ENCODE measurements at places on chromosomes 2 and 18. TPM values are rescaled to one million over a fixed set of nuclear protein-coding genes. Genes with fewer than 3 reads are reported as not detected.

DNA sequence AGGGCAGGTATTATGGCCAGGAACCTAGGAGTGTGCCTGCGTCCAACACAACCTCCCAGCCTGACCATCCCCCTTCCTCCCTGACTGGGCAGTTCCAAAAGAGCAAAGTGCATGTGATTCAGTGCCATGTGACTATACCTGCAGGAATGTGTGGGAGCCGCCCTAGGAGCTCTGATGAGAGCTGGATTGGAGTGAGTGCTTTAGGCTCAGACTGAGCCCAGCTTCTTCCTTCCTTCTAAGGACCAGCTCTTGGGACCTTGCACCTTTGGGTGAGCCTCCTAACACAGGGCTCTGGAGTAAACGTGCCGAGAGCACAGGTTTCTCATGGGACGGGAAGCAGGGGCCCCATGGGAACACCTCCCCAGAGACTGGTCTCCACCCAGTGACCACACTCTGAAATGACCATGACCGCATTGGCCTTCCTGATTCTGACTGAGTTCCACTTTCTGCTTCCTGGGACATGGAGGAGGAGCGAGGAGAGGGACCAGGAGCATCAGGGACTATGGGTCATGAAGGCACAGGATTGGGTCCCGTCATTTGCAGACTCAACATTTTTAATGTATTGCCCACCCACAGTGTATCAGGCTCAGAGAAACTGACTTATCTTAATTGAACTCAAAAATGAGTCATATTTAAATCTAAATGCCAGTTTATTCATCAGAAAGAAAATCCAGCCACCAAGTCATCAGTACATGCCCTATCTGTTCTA is 87.8 kb upstream of the BCL2L11 start:
- no peak for DNase-seq

DNA sequence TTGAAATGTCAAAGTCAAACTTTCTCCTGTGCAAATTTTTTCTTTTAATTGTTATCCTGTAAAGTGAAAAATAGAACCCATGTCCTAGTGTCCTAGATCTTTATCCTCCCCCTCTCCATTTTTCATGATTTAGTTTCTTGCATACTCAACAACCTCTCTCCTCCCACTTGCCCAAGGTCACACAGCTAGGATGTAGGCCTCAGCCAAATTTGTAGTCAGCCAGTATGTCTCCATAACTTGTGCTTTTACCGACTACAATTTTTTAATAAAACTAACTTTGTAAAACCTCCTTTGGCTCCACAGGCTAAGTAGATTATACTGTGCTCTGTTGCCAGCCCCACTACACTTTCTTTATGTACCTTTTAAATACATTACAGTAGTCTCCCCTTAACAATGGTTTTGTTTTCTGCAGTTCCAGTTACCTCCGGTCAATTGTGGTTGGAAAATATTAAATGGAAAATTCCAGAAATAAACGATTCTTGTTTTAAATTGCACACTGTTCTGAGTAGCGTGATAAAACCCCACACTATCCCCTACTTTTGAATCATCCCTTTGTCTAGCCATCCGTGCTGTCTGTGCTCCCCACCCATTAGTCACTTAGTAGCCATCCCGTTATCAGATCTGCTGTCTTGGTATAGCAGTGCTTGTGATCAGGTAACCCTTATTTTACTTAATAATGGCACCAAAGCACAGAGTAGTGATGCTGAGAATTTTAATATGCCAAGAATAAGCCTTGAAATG is 22.8 kb downstream of the GULP1 start:
- DNase-seq: no peak

- no peak for DNase-seq
Measured at GRCh38 chr2:66550826-66551225, 115.9 kb downstream of the MEIS1 start.

DNA sequence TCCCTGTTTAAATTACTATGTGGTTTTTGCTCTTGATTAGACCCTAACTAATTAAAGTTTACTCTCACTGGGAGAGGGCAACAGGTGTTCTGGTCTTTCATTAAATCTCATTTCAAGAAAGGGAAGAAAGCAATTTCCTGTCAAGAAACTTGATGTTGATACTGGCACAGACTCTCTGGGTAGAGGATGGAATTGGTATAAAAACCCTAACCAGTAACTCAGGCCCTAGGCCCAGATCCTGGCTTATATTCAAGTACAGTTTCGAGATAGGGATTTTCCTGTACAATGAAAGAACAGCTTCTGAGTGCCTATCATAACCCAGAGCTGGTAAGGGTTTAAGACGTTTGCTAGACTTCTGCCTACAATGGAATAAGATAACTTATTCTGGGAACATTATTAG is 61.6 kb upstream of the ACYP2 start:
- no peak for DNase-seq

Gene AQP4
- polyA plus RNA-seq: not detected

DNA sequence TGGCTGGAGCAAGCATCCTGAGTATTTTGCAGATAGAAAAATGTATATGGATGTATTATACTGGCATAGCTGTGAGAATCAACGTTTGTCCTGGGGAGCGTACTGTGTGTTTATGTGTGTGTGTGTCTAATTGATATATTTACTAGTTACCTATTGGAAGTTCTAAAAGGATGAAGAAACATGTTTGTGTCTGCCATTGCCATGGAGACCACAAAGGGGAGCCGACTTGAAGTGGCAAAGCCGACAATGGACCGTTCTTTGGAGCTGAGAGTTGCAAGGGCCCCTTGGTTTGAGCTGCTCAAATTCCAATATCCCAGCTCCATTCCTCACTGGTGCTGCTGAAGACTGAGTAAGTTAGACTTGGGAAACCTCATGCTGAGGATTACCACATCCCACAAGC is 14.3 kb upstream of the SLC25A52 start:
- DNase-seq: no peak

DNA sequence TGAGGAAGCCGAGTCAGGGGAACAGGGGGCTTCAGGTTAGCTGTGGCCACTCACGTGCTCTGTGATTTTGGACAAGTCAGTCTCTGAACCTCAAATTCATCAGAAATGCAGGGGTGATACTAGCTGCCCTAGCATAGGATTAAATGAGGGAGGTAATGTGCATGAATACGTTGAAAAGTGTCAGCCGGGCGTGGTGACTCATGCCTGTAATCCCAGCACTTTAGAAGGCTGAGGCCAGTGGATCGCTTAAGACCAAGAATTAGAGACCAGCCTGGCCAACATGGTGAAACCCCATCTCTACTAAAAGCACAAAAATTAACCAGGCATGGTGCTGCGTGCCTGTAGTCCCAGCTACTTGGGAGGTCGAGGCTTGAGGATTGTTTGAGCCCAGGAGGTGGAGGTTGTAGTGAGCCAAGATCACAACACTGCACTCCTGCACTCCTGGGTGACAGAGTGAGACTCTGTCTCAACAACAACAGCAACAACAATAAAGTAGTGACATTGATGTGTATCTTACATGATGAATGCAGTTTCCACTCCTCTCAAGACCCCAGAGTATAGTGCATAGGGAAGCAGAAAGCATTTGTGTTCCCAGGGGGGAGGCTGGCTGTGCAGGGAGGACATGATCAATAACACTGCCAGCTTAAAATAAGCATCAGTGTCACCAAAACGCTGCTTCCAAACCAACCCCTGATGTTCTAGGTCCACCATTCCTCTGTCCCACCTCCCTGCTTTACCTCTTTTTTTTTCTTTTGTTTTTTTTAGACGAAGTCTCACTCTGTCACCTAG is 68.8 kb downstream of the HNRNPLL start:
- DNase-seq: no peak

DNA sequence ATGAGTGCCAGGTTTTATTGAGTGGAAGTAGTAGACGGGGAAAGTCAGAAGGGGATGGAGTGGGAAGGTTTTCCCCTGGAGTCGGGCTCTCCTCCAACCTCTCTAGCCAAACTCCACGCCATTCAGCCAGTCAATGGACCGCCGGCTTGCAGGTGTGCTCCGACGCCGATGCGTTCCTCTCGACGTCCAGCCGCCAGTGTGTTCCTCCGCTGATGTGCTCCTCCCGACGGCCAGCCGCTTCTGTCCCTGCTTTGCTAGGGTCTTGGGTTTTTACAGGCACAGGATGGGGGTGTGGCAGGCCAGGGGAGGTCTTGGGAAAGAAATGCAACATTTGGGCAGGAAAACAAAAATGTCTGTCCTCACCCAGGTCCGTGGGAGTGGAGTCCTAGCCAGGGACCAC is 94.3 kb upstream of the TEX51 start:
- no peak for DNase-seq

- DNase-seq: peak; percentile 80
Measured at GRCh38 chr2:233422050-233422639, 67.9 kb downstream of the DGKD start.

DNA sequence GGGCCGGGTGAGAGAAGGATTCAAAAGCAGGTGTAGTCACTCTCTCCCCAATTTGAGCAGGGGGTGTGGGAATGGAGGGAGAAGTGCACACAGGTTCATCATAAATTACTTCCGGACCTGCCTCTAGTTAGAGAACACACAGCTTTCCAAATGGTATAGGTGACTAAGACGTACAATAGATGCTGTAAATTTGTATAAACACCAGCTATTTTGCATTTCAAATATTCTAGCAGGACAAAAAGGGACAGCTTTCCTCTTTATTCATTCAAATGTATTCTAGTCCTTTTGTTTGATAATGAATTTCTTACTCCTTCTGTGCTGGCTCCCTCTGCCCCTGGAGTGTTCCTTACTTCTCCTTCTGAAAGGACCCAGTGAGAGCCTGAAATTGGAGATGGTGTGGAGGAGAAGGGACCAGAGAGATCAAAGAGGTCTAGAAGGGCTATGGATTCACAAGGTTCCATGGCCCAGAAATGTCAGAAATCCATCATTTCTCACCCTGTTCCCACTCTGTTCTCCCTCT is 53.2 kb upstream of the SH3BP4 start:
- DNase-seq: no peak

Gene C2orf78
- not detected for polyA plus RNA-seq

DNA sequence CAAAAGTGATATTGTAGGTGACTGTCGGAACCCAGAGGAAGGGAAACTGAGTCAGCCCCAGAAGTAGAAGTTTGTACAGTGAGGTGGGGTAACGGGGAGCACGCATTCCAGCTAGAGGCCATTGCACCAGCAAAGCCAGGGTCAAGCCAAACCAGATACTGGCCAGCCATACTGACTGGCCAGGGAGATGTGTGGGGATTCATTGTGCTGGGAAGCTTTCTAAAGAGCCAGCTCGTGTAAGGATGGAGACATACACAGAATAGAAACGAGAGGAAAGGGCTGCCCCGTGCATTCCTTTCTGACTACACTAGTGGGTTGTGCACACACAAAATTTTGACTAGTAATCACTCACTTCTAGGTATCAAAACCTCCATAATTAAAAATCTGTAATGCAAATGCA is 175.3 kb upstream of the PID1 start:
- DNase-seq: no peak

GRCh38 chr2:108169982-108170625 is 69.7 kb upstream of the SULT1C3 start:
- DNase-seq: no peak

Gene UGT1A8
- not detected for polyA plus RNA-seq

DNA sequence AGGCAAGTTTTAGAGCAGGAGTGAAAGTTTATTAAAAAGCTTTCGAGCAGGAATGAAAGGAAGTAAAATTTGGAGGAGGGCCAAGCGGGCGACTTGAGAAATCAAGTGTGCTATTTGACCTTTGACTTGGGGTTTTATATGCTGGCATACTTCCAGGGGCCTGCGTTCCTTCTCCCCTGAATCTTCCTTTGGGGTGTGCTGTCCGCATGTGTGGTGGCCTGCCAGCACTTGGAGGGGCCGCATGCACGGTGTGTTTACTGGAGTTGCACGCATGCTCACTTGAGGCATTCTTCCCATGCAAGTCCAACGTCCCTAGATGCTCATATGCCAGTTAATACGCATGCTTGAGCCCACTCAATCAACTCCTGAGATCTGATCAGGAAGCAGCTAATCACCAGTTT is 78.3 kb upstream of the MAP4K4 start:
- DNase-seq: no peak

Gene AQP12B
- polyA plus RNA-seq: not detected

DNA sequence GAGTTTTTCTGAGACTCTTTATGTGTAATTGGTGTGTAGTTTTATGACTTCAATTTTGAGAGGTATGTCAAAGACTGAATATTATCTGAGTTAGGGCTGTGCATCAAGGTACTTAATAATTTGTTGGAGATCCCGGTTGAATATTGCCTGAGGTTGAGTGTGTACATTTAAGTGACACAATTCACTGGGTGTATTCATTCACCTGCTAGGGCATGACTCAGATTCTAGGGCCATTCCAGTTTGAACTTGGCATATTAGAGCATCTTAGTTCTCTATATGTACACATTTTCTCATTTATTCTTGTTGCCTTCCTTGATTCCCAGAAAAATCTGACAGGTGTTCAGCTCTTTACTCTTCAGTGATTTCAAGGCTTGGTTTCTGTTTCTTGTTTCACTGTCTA is 12.5 kb downstream of the MAP4K4 start:
- no peak for DNase-seq

DNA sequence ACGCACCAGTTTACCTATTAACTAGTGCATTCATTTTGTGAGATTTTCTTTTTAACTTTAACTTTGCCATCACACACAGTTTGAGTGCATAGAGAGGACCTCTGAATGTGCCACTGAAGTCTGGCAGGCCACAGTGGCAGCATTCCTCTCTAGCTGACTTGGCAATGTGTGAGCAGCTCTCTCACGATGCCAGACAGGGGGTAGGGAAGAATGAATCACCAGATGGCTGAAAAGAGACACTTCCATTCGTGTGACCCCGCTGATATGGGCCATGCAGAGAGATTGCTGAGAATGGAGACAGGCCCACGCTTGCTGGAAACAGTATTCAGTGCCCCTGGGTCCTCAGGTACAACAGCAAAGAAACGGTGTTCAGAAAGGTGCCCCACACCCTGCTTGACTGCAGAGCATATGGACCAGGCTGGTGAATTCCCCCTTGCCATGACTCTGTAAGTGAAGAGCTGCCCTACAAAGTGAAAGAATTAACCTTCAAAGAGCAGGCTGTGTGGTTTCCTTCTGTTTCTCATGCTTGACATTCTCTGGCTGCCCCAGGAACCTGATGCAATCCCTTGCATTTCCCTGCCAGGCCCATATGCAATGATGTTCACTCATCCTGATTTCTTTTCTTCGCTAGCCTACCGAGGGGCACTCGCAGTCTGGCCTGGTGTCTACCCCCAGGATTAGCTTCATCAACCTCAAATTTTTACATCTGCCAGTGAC is 236.1 kb downstream of the CDH20 start:
- DNase-seq: no peak

DNA sequence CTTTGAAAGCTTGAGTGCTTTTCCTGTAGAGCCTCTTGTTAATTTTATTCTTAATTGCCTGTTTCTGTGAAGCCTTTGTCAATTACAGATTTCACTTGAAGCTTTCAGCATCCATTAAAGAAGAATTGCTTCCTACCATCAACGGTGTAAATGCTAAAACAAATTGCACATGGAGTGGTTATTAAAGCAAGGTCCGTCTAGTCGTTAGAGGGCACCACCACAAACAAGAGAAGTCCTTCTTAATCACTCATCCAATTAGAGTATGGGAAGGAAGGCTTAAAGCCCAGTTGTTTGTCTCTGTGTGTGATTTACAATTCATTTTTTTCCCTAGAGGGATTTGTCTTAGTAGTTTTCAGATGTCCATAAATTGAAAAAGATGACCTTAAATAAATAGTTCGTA is 1.6 kb downstream of the KCNJ3 start:
- DNase-seq: no peak

All from naive thymus-derived CD4-positive, alpha-beta T cell (primary cell).